ENCODE measurements at places on chromosomes 16 and 17. TPM values are rescaled to one million over a fixed set of nuclear protein-coding genes. Genes with fewer than 3 reads are reported as not detected.

DNA sequence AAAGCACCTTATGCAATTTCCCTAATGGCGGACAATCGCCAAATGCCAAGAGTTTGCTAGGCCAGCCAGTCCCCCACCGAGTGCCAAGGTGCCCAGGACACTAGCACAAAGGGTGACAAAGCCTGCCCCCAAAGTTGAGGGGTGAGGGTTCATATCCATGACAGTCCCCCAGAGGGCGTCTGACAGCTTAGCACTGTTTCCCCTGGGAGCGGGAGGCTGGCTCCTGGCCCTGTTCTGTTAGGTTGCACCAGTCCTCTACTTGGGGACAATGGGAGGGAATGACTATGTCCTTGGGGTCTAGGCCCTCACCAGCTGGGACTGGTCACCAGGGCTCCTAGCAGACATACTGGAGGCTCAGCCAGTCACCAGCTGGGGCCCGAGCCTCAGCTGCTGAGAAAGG, 66.9 kb downstream of the MYO18A start:
- DNase-seq = no peak

NXPH3 gene
- 1.5 TPM for total RNA-seq

GRCh38 chr17:80822700-80823410, 168.8 kb upstream of the CHMP6 start:
- no peak for DNase-seq

DNA sequence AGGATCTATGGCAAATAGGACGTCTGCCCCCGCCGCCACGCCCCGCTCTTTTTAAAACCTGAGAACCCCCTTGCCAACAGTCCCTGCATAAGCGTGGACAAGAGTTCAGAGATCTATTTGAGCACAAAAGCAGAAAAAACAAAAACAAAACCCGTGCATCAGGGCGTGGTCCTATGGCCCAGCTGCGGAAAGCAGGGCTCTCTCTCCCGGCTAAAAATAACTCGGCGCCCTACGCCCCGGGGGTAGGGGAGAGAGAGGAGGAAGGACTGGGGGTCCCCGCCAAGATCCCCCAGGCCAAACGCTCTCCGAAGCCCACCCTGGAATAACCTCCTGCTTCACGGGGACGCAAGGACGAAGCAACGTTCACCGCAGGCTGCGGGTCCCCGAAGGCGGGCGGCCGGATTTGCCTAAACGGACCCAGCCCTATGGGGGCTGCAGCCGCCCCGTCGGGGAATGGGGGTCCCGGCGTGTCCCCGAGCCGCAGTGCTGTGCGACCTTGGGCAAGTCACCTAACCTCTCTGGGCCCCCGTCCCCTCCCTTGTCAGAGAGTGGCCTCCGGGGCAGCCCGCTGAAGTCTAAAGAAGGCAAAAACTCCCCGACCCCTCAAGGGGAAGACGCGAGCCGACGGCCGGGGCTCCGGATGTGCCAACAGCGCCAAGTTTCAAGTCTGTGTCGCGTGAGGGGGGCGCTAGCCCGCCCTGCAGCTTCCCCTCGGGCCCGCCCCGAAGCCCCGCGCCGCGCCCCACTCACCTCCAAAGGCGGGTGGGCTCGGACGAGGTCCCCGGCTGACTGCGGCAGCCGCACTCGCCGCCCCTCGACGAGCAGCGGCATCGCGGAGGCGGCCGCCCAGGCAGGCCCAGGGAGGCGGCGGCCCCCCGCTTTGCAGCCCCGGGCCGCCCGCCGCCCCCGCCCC, 477 bp downstream of the NTAN1 start:
- peak; percentile 74 for DNase-seq

- DNase-seq = no peak
Measured at GRCh38 chr16:75261590-75262078, 10.2 kb upstream of the BCAR1 start.

DNA sequence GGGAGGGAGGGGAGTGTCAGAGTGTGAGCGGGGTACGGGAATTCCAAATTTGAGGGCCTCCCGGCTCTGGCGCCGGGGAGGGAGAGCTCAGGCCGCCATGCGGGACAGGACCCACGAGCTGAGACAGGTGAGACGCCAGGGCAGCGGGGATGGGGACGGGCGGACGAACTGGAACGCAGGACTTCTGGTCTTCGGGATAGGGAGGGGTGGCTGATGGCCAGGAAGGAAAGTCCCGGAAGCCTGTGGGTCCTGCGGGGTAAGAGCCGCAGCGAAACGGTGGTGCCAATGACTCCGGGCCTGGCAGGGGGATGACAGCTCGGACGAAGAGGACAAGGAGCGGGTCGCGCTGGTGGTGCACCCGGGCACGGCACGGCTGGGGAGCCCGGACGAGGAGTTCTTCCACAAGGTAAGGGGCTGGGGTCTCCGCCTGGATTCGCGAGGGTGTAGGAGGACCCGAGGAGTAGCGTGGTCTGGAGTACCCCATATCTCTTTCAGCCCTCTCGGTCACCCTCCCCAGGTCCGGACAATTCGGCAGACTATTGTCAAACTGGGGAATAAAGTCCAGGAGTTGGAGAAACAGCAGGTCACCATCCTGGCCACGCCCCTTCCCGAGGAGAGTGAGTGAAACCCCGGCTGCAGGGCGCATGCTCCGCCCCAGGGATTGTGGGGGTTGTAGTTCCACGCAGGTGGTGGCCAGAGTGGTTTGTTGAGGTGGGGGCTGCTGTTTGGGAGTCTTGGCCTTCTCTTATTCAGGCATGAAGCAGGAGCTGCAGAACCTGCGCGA, 543 bp downstream of the STX4 start:
- DNase-seq = peak; percentile 95

LPCAT2 gene
- total RNA-seq = 14.8 TPM

- DNase-seq = no peak
Measured at GRCh38 chr16:57618296-57619132, 9.9 kb upstream of the ADGRG1 start.

VPS9D1 gene
- total RNA-seq = 6.1 TPM

Measured in muscle of leg (tissue), 16 donors.